ENCODE measurements at places on chromosomes 2 and 18.

- no peak for DNase-seq
Observed at GRCh38 chr2:60070736-60071489, 482.5 kb downstream of the BCL11A start.

- no peak for DNase-seq
Observed at GRCh38 chr2:176830362-176830761, 382.2 kb upstream of the HNRNPA3 start.

- no peak for DNase-seq
Observed at GRCh38 chr2:98508709-98509066, 64.0 kb downstream of the INPP4A start.

- DNase-seq, result no peak
Observed at GRCh38 chr2:10405448-10405847, 42.7 kb downstream of the ODC1 start.

DNA sequence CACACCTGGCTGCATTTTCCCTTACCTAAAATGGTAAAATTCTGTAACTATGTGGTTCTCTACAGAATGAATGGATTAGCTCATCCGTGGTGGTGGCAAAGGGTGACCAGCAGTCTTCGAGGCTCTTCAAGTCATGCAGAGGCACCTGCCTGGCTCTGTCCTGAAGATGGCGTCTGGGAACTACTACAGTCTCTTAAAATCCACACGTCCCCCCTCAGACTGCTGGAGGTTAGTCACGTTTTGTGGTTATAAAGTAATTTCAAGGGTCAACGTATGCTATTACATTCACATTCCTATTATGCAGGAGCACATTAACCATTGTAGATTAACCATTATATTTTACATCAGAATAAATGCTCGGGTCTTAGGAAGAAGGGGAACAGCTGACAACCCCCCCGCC, 616.7 kb downstream of the GALR1 start:
- DNase-seq, result no peak

DNA sequence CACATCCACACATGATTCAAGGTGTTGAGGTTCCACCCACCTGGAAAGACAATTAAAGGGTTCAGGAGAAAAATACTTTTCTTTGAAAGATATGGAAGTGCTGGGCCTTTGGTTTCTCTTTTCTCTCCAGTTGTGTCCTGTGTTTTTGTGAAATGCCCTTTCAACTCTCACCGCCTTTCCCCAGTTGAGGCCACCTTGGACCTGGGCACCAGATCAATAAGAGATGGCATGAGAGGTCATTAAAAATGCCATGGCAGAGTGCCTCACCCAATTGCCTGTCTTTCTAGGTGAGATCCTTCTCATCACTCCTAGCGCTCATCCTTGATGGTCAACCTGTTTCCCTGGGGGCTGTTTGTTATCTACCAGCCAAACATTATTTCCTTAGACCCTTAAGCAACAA, 453.9 kb downstream of the TSN start:
- DNase-seq, result no peak

- DNase-seq, result no peak
Observed at GRCh38 chr2:230930928-230931555, 6.0 kb upstream of the GPR55 start.

DNA sequence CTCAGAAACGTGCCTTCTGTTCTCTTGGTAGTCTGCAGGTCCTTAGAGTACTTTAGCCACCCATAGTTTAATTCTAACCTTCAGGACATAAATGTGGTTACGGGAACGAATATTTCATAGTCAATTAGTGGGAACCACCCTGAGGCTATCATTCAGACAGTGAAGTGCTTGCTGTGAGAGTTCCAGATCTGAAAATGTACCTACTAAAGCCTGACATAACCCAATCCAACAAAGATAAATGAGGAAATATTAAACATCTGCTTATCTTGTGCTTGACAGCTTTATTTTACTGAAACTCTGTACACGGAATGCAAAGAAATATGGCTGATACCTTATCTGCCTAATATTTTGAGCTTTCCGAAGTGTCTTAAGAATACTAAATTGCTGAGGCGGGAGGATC, 43.0 kb downstream of the RAB27B start:
- DNase-seq, result no peak

DNA sequence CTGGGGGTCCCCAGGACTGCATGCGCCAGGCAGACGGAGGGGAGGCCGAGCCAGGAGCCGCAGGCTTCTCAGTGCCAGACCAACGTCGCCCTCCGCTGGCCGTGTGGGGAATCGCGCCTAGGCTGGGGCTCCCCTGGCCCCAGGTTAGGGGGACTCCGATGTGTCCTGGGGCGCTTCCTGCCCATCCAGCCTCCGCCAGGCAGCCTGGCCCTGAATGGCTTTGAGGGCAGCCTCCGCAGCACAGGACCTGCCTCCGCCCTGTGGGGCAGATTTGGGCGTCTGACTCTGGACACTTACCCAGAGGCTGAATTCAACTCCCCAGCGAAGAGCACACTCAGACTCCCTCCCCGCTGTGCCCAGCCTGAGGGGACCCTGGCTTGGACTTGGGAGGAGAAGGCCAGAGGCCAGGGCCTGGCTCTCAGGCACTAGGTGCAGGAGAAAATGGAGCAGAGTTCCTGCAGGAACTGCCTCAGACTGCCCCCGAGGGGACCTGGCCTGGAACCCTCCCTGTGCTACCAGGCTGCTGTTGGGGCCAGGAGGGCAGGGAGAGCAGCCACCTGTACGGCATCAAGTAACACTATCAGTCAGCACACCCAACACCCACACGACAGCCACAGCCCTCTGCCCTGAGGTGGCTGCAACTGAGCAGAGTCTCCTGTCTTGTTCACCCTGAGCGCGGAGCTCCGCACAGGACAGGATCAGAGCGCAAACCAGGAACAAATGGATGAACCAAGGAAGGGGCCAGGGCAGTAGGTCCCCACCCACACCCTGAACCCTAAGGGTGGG, 597 bp upstream of the TEKT4 start:
- DNase-seq, result no peak

DNA sequence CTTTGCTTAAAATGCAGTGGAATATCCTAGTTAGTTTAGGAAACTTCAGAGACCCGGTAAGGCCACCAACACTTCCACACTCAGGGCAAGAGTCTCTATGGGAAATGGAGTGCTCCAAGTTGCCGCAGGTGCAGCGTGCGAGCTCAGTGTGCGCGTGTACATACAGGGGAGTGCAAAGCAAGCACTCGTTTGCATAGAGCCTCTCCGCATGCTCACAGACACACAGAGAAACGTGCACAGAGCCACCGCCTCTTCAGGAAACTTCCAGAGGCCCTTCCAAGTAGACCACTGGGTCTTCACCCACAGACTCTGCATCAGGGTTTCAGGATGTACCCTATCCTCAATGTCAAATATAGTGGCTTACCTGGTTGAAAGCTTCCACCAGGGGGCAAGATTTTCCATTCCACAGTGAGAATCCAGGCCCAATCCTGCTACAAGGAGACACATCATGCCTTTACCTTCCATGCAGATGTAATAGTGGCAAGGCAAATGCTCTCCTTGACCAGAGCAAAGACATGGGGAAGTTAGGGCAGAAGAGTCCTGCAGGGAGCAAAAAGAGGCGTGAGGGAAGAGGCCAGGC, 513.0 kb upstream of the MYT1L start:
- no peak for DNase-seq

DNA sequence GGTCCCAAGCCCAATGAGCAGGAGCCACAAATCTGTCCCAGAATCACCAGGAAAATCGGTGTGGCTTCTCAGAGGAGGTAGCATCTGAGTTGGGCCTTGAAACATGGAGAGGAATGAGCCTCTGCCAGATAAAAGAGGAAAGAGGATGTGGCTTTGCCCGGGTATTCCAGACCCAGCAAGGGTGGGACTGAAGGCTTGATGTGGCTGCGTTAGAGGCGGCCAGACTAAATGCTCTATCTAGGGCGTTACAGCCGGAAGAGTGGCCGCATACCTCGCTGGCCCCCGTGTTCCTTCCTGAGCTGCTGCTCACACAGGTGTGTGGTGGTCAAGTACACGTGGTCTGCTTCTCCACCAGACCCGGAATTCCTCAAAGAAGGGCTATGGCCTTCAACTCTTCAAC, 33.9 kb upstream of the POMC start:
- no peak for DNase-seq

DNA sequence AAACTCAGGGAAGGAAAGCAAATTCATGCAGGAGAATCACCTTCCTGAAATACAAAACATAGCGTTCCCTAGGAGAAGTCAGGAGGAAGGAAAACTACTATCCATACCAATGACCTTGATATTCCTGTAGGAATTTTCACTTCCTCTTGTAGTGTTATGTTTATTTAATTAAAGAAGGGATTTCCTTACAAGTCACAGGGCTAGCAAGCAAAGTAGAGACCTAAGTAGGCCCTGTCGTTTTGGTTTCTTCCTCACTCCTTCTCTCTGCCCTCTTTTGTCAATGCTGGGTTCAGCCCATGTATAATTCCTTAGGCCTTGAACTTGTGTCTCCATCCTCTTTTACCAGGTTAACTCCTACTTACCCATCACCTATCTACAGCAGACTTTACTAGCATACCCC, 435.2 kb upstream of the LRATD1 start:
- DNase-seq, result no peak

GRCh38 chr2:105744091-105744908, 412 bp upstream of the NCK2 start:
- DNase-seq, result no peak

GRCh38 chr2:9739531-9739964, 103.7 kb upstream of the TAF1B start:
- DNase-seq, result no peak

- DNase-seq, result no peak
Observed at GRCh38 chr18:38941711-38942561, 1376.3 kb upstream of the CELF4 start.

- no peak for DNase-seq
Observed at GRCh38 chr2:10345126-10345525, 42.4 kb downstream of the HPCAL1 start.

GRCh38 chr2:108575132-108575966, 41.1 kb downstream of the LIMS1 start:
- DNase-seq, result no peak

DNA sequence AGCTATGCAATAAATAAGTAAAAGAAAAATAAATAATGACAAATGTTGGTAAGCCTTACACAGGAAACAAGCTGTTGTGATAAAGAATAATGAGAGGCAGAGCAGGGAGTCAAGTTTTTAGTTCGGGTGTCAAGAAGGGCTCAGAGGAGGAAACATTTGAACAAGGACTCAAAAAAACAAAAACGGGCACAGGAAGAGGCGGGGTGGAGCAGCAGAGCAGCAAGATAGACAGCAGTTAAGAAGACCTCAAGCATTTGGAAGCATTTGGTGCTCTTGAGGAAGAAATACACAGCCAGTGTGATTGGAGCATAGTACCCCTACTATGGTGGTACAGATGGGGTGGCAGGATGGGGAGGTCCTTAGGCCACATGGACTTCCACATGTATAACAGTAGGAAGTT, 2.8 kb downstream of the TMEM169 start:
- DNase-seq, result no peak

DNA sequence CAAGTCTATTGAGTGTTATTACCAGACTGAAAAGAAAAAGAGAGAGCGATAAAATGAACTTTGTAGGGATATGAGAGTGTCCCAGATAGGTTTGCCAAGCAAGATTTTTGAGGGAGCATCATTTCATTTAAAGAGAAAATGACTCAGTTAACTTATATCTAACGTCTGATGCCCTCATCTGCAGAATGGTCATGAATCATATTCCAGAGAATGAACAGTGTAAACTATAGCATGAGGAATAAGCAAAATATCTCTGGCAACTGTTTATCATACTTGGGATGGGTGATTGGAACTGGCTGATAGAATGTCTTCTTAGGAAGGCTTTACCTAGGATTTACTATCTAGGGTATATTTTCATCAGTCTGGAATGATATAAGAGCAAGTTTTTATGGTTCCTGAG, 289.4 kb downstream of the CMPK2 start:
- DNase-seq, result no peak

DNA sequence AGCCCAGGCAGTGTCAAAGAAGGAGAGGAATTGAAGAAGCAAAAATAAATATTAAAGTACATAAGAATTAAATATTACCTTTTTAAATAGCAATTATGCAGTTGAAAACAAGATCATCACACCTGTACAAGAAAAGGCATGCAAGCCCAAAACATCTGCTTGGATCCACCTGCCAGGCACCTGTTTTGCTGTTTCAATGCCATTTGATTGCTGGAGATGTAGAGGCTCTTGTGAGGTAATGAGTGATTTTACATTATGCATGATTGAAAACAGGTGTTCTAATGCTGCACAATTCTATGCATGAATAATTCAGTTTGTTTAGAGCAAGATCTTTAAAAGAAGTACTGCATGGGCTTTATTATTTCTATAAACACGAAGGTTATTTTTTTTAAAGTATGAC, 700.6 kb upstream of the ZEB2 start:
- peak; percentile 17 for DNase-seq

GRCh38 chr2:185978634-185979407, 240.2 kb downstream of the FSIP2 start:
- no peak for DNase-seq

DNA sequence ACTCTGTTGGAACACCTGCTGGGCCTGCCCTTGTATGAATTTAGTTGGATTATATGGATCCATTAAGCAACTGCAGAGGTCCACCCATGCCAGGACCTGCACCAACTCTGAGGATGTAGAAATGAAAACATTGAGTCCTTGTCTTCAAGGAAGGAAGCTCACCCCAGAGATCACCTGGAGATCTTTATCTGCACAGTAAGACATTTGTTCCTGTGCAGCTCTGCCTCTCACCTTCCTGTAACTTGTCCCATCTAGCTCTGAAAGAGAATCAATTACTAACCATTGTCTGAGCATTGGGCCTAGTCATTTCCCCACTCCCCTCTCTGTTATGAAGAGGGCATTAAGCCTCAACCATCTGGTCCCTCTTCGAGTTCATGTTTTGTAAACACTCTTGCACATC, 105.2 kb upstream of the YWHAQ start:
- DNase-seq, result no peak

DNA sequence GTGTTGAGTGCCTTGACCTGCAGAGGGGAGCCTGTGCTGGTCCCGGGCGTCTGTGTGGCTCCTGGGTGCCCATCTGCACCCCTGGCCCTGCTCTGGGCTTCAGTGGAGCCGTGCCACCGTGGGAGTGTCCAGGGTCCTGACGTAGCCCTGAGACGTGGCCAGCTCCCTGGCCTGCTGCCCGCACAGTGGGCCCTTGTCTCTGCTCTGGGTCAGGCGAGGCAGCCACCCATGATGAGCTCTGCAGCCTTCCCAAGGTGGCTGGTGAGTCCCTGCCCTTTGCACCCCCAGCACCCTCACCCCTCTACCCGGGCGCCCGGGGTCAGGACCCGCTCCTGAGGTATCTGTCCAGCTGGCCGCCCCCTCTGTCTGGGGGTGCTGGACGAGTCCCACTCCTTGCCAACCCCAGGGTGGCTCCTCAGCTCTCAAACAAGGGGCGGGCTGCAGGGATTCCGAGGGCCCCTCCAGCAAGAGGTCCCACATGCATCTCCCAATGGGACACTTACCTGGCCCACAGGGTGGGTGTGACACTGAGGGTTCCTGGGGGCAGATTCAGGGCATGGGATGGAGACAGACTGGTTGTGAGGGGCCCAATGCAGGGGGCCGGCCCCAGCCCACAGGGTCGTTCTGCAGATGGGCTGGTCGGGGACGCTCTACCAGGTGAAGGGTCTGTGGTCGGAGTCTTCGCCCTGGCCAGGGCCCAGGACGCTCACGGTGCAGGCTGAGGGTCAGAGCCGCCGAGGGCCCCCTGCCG, 2.4 kb downstream of the NEU4 start:
- no peak for DNase-seq

All from NCI-H2081 treated with DMSO at 0.1 percent for 48 hours (cell line).